Stimulated activated CD8-positive, alpha-beta memory T cell treated with anti-CD3 and anti-CD28 coated beads, Interleukin-4, amount 100 ng/mL, for 4 hours (primary cell): ENCODE measurements at places on chromosomes 2 and 18.

DNA sequence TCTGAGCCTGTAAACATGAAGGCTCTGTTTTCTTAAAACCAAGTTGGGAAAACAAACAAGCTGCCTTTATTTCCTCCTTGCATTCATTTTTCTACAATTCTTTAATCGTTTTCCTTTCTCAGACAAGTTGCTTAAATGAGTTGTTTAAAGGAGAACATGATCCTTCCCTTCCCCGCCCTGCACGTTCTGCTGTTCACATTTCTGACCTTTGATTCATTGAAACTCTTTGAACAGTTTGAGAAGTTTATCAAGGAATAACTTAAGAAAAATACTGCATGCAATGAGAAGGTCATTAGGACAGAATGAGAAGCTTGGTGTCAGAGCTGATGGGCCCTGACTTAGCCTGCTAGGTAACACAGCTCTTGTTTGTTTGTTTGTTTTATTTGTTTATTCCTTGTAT is 181.6 kb downstream of the PARD3B start:
- DNase-seq, result no peak

- DNase-seq, result no peak
These were observed 65.5 kb downstream of the FBXO15 start for GRCh38 chr18:74081966-74082741.

DNA sequence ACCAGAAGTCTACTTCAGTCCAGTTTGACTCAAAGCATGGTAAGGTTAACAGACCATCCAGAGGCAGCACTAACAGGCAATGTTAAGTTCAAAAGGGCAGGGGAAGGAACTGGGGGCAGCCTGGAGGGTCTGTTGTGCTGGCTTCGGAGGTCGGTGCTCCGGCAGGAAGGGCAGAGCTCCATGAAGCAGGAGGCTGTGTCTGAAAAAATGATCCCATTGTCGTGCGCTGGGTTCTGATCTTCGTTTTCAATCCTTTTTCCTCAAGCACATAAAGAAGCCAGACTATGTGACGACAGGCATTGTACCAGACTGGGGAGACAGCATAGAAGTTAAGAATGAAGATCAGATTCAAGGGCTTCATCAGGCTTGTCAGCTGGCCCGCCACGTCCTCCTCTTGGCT is 21.9 kb upstream of the DLX1 start:
- DNase-seq, result no peak

- no peak for DNase-seq
These were observed 3.4 kb downstream of the SGPP2 start for GRCh38 chr2:222427646-222428301.

DNA sequence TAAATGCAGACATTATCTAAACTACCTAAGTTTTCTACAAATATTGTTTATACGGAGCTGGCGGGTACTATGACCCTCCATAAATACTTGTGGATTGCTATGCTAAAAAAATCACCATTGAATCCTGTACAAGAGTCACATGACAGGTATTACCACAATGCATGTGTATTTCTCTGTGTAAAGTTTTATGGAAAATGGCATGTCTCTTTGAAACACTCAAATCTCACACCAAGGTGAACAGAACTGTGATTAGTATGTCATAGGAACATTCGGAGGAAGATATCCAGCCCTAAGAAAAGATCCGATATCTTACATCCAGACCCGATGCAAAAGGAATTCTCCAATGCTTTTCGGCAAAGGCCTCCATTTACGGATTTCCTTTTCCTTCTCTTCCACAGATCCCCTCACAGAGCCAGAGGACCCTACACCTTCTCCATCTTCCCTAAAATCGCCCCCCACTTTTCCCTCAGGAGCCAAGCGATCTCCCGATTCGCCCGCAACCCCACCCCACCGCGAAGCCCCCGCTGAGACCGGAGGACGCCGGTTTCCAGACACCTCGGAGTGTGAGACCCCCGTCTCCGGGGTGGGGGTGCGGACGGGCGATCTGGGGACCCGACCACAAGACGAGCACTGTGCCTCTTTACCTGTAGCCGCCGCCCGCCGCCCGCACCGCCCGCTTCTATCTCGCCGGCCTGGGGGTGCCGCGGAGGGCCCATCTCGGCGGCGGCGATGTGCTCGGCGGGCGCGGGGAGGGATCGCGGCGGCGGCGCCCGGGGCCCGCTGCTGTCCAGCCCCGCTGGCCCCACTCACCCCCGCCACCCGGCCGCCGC is 1.2 kb downstream of the SAP130 start:
- no peak for DNase-seq

GRCh38 chr2:201216918-201217317 is 34.0 kb downstream of the CASP10 start:
- DNase-seq, result no peak

DNA sequence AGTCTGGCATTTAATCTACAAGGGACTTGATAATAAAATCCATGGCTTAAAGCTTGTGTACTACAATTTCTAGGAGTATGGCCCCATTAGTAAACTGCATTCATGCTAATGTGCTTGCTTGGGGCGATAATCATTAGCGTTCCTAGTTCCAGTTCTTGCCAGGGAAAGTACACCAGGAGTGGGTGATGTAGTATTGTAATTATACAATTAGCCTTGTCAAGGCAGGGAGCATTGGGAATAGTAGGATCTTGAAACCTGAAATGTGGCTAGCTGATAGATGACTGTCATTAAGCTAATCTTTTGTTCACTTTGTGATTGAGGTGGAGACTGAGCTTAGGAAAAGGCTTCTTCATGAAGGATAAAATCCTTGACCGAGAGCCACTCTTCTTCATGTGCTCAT is 989.2 kb downstream of the CPS1 start:
- DNase-seq, result no peak

GRCh38 chr2:16034151-16034974 is 94.0 kb downstream of the MYCN start:
- DNase-seq, result no peak

GRCh38 chr18:9681217-9681616 is 26.9 kb upstream of the RAB31 start:
- DNase-seq, result no peak

- DNase-seq, result no peak
These were observed 17.6 kb upstream of the CD28 start for GRCh38 chr2:203688798-203689197.

- no peak for DNase-seq
These were observed 175.7 kb downstream of the PIEZO2 start for GRCh38 chr18:10973567-10974203.

DNA sequence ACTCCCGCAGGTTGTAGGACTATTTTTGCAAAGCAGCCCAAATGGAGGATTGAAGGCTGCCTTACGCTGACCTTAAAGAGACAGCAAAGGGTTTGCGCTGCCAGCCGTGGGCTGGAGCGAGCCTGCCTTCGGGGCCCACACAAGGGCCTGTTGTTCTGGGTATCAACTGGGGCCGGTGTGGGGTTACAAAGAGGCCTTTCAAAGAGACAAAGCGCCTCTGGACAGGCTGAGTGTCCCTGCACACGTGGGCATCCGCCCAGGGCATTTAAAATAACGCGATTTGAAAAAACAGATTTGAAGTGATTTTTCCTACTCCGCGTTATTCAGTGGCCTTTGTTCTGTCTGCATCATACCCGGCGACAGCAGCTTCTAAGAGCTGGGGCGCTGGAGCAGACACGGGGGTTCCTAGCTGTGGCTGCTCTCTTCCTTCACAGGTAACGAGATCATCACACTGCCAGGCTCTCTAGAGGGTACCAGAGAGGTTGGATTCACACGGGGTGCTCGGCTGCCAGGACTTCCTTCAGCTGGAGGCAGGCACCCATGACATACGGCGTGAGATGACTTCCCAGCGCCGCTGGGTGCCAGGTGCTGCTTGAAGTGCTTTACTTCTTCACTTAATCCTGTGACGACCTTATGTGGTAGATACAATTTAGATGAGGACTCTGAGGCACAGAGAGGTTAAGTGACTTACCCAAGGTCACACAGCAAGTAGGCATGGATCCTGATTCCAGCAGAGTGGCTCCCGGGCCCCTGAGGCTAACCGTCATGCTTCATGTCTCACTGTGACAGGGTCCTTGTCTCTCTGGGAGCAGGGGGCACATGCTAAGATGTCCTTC is 32.2 kb downstream of the MAL start:
- no peak for DNase-seq
